ENCODE measurements at places on chromosomes 13 and 19. TPM values are rescaled to one million over a fixed set of nuclear protein-coding genes. Genes with fewer than 3 reads are reported as not detected.

TRAPPC2B gene
- 10.9 TPM for total RNA-seq

LACC1 gene
- 3.9 TPM for total RNA-seq

C19orf67 gene
- total RNA-seq = not detected

USHBP1 gene
- 9.3 TPM for total RNA-seq

ZNF737 gene
- total RNA-seq = 5.7 TPM

ZNF274 gene
- 18.6 TPM for total RNA-seq

KIR3DL2 gene
- not detected for total RNA-seq

ETHE1 gene
- total RNA-seq = 16.2 TPM

ZBTB32 gene
- not detected for total RNA-seq

CAPN12 gene
- total RNA-seq = not detected

CGB2 gene
- total RNA-seq = not detected

ERICH6B gene
- not detected for total RNA-seq

RNF113B gene
- not detected for total RNA-seq

APOC4 gene
- not detected for total RNA-seq

SPTBN4 gene
- total RNA-seq = 4.8 TPM

ICAM4 gene
- 0.52 TPM for total RNA-seq

SIGLEC8 gene
- 0.15 TPM for total RNA-seq

IRGQ gene
- 19.6 TPM for total RNA-seq

SELENOV gene
- not detected for total RNA-seq

NANOS3 gene
- 0.69 TPM for total RNA-seq

SLC25A30 gene
- 194 TPM for total RNA-seq

ERVV-1 gene
- not detected for total RNA-seq

ATP4B gene
- not detected for total RNA-seq

C19orf38 gene
- 0.62 TPM for total RNA-seq

ZNF765 gene
- total RNA-seq = 4.7 TPM

Data from left ventricle myocardium superior (tissue), 1 donor.